NCI-H446 (cell line): ENCODE measurements at places on chromosomes 5 and 9.

- no peak for DNase-seq
These were observed 475.7 kb upstream of the TNC start for GRCh38 chr9:115593587-115594091.

GRCh38 chr9:13228431-13228830, 51.1 kb downstream of the MPDZ start:
- DNase-seq, result no peak

DNA sequence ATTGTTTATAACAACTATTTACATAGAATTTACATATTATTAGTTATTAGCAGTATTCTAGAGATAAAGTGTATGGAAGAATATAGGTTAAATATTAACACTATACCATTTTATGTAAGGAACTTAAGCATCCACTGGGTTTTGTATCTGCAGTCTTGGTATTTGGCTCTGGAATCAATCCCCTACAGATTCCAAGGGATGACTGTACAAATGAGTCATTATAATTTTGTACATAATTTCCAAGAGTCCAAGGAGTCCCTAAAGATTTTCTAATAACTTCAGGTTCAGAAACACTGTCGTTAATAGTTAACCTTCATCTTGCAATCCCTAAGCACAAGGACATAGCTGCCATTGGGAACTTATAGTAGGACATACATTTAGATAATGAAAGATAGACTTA, 254.8 kb upstream of the PDE4D start:
- DNase-seq, result no peak

DNA sequence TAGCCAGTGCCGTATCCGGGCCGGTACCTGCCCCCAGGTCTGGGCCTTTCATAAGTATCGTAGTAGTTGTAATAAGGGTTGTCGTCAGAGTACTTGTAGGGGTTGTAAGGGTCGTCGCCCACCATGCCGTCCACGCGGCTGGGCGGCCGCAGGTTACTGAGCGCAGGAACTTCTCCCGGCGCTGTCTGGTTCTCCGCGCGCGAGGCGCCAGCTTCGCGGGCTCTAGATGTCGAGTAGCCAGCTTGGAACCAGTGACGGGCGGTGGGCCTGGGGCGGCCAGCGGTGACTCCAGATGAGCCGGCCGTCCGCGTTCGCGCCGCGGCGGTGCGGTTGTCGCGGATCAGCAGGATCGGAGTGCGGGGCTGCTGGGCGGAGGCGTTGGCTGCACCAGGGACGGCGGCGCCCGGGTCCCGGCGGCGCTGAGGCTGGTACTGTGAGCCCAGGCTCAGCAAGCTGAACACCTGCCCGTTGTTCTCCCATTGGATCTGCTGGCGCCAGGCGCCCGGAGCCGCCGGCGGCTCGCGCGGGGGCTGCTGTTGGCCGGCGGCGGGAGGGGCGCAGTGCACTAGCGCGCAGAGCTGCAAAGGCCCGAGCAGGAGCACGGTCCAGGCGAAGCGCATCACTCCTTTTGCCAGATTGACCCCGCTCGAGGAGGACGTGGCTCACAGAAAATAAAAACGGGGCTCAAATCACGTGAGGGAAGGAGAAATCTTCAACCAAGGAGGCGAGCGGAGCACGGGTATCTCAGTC, 518 bp downstream of the LOX start:
- DNase-seq, result peak; percentile 50

DNA sequence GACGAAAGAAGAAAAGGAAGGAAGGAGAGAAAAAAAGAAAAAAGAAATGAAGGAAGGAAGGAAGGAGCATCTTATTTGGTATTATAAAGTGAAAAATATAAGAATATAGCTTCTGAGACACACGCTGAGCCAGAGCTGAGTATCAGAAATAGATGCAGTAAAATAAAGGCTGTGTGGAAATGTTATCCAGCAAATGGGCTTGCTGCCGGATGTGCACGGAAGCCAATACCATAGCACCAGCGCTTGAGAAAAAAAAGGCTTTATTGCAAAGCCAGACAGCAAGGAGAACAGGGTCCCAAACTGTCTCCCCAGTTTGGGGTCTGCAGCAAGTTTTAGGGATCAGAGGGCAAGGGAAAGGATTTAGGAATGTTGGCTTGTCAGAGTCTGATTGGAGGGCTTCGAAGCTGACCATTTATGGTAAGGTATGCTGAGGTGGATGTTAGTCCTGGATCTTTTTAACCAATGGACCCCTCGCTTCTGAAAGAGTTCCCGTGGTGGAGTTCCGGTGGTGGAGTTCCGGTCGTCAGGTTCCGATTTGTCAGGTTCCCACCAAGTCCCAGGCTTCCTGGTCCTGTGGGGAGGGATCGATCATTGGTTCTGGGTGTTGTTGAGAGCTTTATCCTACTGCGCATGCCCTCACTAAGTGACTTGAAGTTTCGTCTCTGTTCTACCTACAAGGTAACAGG, 70.4 kb downstream of the SFXN1 start:
- DNase-seq, result no peak
